ENCODE measurements at places on chromosomes 2 and 18.

DNA sequence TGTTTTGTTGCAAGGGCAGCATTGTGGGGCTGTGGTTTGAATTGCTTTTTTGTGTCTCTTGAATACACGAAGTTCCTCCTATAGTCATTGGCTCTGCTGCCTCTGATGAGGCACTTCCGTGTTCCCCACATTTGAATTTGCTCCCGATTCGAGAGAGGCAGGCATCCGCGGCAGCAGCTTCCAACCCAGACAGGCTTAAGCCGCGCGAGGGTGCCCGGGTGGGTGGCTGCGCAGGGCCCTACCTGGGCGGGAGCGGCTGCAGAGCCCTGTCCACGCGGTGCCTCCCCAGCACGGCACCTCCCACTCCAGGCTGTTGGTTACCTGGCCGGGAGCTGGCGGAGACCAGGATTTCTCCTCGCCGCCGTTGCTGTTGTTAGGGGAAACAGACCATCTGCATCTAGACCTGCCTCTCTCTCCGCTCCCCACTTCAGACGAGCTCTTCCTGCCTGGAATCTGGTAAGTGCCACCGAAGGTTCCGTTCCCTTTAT is 151.3 kb downstream of the NEDD4L start:
- peak; percentile 29 for DNase-seq

GRCh38 chr2:150624001-150624401 is 136.5 kb upstream of the RND3 start:
- no peak for DNase-seq

GRCh38 chr2:69499966-69500365 is 62.7 kb upstream of the NFU1 start:
- no peak for DNase-seq

DNA sequence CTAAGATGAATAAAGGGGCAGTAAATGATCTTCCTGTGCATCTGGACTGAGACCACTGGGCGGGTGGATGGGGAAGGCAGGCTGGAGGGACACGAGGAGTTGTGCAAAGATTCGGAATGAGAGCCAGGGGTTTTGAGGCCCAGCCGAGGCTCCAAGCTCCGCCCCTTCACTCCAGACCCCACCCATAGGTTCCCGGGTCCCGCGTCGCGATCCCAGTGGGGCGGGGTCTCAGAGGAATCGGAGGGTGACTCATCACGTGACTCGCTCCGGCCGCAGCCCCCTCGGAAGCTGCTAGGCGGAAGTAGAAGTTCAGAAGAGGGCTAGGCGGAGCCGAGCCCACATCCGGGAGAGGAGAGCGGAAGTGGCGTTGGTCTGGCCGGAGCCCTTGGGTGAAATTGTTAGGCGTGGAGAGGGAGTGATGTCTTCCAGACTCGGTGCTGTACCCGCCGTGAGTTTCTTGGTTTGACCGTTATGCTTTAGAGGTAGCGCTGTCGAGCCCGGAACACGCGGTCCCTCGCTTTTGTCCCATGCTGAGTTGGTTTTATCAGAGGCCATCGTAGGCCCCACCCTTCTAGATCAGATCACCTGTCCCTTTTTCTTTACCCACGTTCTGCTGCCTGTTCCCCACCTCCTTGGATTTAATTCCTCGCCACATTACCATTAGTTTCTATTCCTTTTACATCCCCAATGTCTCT is at the start of gene ZNF512:
TSS of gene ZNF512 (plus strand) at position 348 of the 695 bp plus-strand sequence. CDS start at position 419, 71 bp downstream.
- DNase-seq, result peak; percentile 84

- peak; percentile 28 for DNase-seq
Measured at GRCh38 chr2:162475661-162476060, 131.7 kb downstream of the GCA start.

DNA sequence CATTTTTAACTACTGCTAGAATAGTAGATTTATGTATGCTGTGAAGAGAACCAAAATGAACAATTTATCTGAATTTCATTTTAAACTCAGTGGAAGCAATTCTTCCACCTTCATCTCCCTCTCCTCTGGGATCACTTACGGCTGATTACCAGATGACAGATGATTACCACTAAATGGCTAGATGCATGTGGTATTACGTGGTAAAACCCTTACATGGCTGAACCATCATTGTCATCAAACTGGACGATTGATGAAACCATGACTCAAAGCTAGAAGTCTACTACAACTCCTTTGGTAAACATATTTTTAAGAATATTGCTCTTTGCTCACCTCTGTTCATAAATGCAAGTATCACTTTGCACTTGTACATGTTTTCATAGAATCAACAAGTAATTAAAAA is 48.5 kb upstream of the DOCK10 start:
- no peak for DNase-seq

DNA sequence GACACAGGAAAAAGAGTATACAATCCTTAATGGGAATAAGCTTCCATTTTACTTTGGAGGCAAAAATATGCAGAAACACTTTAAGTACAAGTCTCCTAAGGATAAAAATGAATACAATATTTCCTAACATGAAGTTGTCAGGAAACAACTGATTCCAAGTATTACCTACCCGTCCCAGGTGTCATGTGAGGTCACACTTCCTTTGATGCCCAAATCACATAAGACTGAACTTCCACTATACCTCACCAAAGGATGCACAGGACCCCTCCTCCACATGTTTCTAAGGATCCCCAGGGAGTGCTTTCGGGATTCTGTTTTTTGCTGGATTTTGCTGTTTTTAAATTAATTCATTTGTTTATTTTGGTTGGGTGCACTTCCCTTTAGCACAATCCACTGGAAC is 438.5 kb upstream of the TCF4 start:
- no peak for DNase-seq

Measured in nucleus accumbens (tissue), 56 donors.